ENCODE measurements at places on chromosomes 4 and X. TPM values are rescaled to one million over a fixed set of nuclear protein-coding genes. Genes with fewer than 3 reads are reported as not detected.

GRCh38 chr4:108342325-108342970 is 173.7 kb upstream of the LEF1 start:
- no peak for DNase-seq

DNA sequence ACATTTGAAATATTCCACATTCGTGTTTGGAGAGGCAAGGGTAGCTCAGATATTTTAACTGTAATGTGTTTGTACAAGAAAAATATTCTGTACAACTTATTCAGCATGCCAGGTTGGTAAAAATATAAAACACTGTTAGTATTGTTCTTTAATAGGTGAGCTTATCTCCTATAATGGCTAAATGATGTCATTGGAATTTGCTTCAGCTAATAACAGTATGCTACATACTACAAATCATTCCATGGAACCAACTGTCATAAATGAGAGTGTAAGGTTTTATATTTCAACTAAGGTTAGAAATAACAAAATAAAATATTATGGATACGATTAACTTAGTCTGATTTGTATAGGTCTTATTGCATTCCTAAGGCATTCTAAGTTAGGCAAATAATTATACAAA is 206.6 kb downstream of the ADGRL3 start:
- DNase-seq = no peak

DNA sequence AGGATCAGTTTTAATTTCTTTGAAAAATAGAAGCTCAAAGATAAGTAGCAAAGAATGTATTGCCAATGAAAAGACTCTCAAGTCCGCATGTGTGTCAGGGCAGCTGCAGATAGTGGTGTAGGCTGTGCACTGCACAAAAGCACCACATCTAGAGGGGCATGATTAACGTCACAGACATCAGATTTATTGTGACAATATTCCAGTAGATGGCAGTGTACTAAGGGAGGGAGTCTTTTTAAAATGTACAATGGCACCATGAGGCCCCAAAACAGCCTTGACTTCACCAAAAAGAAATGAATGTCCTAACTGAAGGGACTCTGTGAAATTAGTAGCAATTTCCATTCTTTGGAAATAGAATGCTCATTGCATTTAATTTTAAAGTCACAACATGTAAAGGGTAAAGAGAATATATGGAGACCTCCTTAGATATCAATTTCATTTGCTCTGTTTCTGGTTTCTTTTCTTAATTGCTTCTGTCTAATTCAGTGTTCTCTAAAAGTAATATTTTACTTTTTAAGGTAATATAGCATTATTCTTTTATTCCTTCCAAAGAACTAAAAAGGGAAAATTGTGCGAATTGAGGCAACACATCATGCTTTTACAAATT is 98.4 kb downstream of the ZNF827 start:
- DNase-seq = no peak

DNA sequence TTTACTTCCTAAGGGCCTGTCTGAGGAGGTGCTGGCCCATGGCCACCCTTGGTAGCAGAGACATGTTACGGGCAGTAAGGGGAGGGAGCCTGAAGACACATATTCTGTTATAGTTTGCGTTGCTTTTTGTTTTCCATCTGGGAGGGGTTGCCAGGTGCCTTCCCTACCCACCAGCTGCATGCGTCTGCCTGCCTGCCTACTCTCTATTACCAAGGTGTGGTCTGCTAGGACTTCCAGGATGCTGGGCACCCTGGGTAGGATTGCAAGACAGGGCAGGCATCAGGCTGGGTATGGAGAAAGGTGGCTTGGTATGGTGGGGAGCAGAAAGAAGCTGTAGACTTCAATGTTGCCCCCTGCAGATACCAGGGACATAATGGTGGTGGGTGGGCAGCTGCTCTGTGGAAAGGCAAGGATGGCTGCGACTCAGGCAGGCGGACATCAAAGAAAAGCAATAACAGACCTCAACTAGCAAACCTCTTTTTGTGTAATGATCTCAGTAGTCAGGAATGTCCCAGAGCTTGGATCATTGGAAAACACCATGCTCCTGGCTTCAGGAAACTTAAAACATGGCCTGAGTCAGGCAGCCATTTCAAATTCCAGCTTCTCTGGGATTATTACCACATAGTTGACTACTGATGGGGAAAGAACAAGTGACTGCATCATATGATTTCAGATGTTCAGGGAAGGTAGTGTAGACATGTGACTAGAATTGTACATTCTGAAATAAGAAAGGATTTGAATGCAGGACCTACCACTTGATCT is 67.8 kb downstream of the HOPX start:
- DNase-seq = no peak

DNA sequence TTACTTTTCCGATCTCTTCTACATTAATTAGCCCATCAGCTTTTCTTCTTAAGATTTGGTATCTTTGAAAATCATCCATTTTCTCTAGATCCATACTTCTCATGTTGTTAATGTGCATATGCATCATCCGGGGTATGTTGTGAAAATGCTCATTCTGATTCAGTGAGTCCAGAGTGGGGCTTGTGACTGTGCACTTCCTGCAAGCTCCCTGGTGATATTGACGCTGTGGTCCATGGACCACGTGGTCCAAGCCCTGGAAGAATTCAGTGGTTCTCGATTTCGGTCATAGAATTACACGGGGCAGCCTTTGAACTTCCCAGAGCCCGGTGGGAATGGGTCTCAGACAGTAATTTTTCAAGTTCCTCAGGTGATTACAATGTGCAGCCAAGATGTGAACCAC is 69.8 kb downstream of the ZFX start:
- DNase-seq = no peak

DNA sequence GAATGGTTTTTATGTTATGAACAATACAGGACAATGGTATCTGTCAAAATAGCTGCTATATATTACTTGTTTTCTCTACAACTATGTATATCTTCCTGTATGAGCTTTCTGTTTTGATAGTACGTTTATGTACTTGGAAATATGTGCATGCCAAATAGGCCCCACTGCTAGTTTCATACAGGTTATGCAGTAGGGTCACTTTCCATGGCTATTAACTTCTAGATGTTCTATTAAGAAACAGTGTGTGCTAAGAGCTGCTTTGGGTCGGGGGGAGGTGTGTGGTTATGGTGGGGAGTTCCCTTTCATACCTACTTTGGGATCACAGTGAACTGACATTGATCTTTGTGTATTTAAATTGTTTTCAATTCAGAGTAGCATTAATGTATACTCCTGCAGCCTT is 30.9 kb downstream of the RBPJ start:
- no peak for DNase-seq

GRCh38 chr4:157514711-157515110 is 294.2 kb downstream of the GRIA2 start:
- no peak for DNase-seq

DNA sequence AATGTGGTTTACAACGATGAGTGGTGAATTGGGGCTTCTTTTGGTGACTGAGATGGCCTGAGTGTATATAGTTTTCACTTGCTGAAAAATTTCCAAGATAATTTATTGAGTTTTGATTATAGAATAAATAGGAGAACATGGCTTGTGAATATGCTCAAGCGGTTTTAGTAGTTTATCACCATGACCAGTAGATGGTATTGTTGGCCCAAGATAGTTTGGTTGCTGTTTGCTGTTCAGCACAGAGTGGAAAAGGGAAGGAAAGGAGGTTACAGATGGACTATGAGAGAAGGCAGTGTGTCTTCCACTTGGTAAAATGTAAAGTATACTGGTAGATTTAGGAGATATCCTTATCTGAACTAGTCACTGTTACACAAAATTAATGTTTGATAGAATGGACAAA is 55.8 kb upstream of the POU4F2 start:
- no peak for DNase-seq

The IL3RA gene
- not detected for total RNA-seq

The SMR3B gene
- total RNA-seq = not detected

DNA sequence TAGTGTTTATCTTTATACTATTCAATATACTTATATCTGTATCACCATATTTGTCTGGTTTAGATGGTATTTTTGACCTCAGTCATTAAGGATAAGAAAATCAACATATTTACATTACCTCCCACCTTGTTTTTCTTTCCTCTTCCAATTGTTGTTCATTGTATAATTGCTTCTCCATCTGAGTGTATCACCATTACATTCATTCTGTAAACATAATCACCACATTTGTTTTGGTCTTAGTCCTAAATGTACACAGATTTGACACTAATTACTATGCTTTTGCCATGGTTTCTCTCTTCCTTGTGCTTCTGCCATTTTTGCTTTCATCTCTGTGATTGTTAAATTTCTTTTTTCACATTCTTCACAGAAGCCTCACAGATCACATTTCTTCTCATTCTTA is 12.7 kb downstream of the ARMCX6 start:
- DNase-seq = no peak

DNA sequence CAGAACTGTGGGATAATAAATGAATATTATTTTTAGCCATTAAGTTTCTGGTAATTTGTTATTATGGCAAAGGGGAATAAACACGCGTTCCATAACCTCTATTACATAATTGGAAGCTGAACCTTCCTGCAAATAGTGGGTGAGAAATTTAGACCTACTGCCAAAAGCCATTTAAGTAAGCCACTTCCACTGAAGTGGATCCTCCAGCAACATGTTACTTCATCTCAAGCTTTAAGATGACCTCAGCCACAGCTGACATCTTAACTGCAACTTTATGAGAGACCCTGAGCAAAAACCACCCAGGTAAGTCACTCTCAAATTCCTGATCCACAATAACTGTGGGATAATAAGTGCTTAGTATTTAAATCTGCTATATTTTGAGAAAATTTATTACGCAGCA is 1048.6 kb downstream of the FAM133A start:
- no peak for DNase-seq

The ASB12 gene
- not detected for total RNA-seq

The IBSP gene
- total RNA-seq = not detected

- DNase-seq = peak; percentile 67
Measured at GRCh38 chrX:119880552-119881437, 9.2 kb downstream of the NDUFA1 start.

The SLC10A6 gene
- not detected for total RNA-seq

The GAGE12J gene
- not detected for total RNA-seq

The RBM47 gene
- total RNA-seq = 79.0 TPM

- peak; percentile 75 for DNase-seq
Measured at GRCh38 chrX:48891402-48892288, 5.9 kb downstream of the TIMM17B start.

The SMIM10 gene
- 0.52 TPM for total RNA-seq

GRCh38 chr4:39353478-39354253 is 12.5 kb downstream of the RFC1 start:
- no peak for DNase-seq

DNA sequence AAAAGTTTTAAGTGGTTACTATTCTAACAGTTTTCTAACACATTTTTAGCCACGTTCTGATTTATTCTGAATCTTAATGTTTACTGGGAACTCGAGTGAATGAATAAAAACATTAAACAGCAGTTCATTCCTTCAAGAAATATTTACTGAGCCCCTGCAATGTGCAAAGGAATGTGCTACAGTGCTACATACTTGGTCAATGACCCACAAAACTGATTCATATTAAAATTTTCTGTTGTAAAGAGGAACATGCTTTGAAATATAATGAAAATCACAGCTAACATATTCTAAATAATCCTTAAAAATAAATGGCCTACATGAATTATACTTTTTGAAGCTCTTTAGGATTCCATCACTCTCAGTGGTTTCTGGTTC is 78.7 kb downstream of the ARAP2 start:
- no peak for DNase-seq

The NXF3 gene
- not detected for total RNA-seq

GRCh38 chr4:165810726-165811125 is 62.3 kb upstream of the TLL1 start:
- no peak for DNase-seq

The BRS3 gene
- total RNA-seq = not detected

DNA sequence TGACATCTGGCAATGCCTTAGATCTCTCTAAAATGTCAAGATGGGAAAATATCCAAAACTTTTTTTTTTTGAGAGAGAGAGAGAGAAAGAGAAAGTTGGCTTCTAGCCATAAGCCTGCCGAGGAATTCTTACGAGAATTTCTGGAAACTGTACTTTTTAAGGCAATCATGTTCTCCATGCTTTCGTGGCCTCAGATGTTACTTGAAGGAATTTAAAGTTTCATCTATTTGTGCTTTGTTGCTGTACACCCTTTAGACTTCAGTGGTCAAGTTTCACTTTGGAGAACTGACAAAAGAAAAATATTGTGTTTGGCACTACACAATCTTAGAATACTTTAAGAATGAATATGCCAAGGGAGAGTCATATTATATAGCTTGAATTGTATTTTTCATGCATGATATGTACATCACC is 53.9 kb downstream of the FAT4 start:
- no peak for DNase-seq

GRCh38 chrX:118975831-118976598 is 1.6 kb downstream of the LONRF3 start:
- DNase-seq = peak; percentile 86

- no peak for DNase-seq
Measured at GRCh38 chrX:123807835-123808416, 51.9 kb upstream of the XIAP start.

The PLS3 gene
- 257 TPM for total RNA-seq

- no peak for DNase-seq
Measured at GRCh38 chrX:98350940-98351339, 1467.2 kb downstream of the RPA4 start.

DNA sequence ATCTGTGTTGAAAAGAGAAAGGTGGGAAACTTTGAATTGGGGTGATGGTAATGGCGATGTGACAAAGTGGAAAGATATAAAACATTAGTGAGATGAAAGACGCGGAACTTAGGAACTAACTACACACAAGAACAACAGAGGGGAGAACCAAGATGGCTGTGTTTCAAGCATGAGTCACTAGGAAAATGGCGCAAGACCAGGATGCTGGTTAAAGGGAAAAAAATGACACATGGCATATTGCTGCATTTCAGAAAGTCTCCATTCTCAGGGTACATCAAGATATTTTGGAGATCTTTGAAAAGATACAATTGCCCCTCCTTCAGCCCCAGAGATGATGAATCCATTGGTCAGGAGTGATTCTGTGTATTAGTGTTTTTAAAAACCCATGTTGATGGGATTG is 164.4 kb downstream of the FBXO8 start:
- DNase-seq = no peak

DNA sequence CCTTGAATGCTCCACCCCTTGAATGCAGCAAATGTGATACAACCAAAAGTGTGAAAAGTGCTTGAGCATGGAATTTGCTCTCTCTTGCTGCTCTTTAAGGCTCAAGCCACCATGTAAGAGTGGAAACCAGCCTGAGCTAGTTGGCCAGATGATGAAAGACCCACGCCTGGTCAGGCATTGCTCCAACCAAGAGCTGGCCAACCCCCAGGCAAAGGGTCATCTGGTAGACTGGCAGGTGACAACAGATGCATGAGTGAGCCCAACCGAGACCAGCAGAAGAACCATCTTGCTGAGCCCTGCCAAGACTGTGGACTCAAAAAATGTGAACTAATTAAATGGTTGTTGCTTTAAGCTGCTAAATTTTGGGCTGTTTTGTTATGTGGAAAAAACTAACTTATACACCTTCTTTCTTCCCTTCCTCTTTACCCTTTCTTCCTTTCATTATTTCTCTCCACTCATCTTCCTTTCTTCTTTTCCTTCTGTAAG is 32.7 kb downstream of the ADGRG2 start:
- DNase-seq = no peak

DNA sequence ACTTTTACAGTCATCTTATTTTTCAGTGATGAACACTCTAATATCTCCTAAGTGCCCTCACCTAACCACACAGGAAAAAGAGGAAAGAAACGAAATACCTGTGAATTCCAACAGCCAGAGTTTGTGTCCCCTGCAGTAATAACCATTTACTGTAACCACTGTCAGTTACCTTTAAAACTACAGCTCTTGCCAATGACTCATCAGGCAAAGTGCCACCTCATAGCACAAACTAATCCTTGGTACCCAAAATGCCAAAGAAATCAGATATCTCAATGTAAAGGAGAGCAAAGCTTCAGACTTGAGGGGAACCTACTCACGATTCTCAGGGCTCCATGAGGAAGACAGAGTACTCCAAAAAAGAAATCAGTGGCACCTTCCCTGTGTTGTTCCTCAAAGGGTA is 146.5 kb downstream of the NDST3 start:
- DNase-seq = no peak
